ENCODE measurements at places on chromosomes 5 and 9. TPM values are rescaled to one million over a fixed set of nuclear protein-coding genes. Genes with fewer than 3 reads are reported as not detected.

IFNA10 gene
- total RNA-seq = not detected

SLC35D2 gene
- 12.3 TPM for total RNA-seq

RLN1 gene
- total RNA-seq = not detected

ABO gene
- not detected for total RNA-seq

SPATA31E1 gene
- total RNA-seq = not detected

DNA sequence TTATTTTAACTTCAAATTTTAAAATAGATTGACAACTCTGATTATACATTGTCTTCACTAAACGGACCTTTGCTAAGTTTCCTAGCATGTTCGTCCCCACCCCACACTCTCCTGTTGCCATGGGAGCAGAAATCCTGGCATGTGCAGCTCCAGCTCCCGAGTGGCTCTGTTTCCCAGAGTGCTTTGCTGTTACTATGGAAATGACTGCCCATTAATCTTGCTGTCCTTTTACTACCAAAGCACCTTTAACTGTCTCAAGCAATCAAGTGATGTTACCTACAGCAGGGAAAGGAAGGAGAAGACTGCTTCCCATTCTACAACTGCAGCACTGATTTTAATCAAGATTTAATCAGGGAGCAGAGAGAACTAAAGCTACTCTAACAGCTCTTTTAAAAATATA is 212.0 kb upstream of the KIF2A start:
- peak overlapping the region; percentile 50 for H3K4me3 ChIP-seq
- H3K4me1 ChIP-seq = peaks cover 6% of the 10 kb centered on the region
- peak; percentile 26 for DNase-seq
- peaks cover 2% of the 10 kb centered on the region for H3K27me3 ChIP-seq
- no peak overlapping the region for H3K27ac ChIP-seq

- no peaks in the 10 kb centered on the region for H3K36me3 ChIP-seq
- H3K27me3 ChIP-seq = no peaks in the 10 kb centered on the region
- H3K4me1 ChIP-seq = no peaks in the 10 kb centered on the region
- DNase-seq = peak; percentile 37
- H3K27ac ChIP-seq = no peak overlapping the region
These were observed 83.3 kb downstream of the SUSD1 start for GRCh38 chr9:112091810-112092209.

DNA sequence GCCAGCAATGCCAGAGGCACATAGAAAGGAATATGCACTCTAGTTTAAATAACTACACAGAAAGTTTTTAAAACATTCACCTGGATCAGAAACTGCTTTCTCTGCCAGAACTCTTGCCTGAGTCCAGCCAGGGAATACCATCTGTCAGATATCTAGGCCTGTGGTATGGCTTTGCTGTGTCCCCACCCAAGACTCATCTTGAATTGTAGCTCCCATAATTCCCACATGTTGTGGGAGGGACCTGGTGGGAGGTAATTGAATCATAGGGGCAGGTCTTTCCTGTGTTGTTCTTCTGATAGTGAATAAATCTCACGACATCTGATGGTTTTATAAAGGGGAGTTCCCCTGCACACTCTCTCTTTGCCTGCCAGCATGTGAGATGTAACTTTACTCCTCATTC is 41.5 kb upstream of the KCNV2 start:
- H3K4me3 ChIP-seq = no peak overlapping the region
- no peaks in the 10 kb centered on the region for H3K36me3 ChIP-seq
- H3K4me1 ChIP-seq = no peaks in the 10 kb centered on the region
- no peaks in the 10 kb centered on the region for H3K27me3 ChIP-seq
- no peak overlapping the region for H3K27ac ChIP-seq

GRCh38 chr9:105187781-105188180 is 56.7 kb upstream of the SLC44A1 start:
- H3K4me1 ChIP-seq = peaks cover 24% of the 10 kb centered on the region
- DNase-seq = peak; percentile 84
- H3K27ac ChIP-seq = peak overlapping the region; percentile 15
- H3K27me3 ChIP-seq = no peaks in the 10 kb centered on the region

GRCh38 chr9:26034786-26035185 is 356.5 kb upstream of the TUSC1 start:
- H3K27ac ChIP-seq = no peak overlapping the region
- DNase-seq = no peak
- no peaks in the 10 kb centered on the region for H3K36me3 ChIP-seq
- no peaks in the 10 kb centered on the region for H3K27me3 ChIP-seq
- H3K4me3 ChIP-seq = no peak overlapping the region
- H3K4me1 ChIP-seq = peaks cover 14% of the 10 kb centered on the region

GRCh38 chr9:71271602-71272001 is 150.2 kb upstream of the TRPM3 start:
- H3K4me3 ChIP-seq = no peak overlapping the region
- no peaks in the 10 kb centered on the region for H3K4me1 ChIP-seq
- H3K27me3 ChIP-seq = no peaks in the 10 kb centered on the region

All from GM23248 (cell line).